HT-29 (cell line): ENCODE measurements at places on chromosomes 6 and 20. TPM values are rescaled to one million over a fixed set of nuclear protein-coding genes. Genes with fewer than 3 reads are reported as not detected.
A peak's percentile ranks its signal among the peaks of the same experiment; 100 is the strongest.

DNA sequence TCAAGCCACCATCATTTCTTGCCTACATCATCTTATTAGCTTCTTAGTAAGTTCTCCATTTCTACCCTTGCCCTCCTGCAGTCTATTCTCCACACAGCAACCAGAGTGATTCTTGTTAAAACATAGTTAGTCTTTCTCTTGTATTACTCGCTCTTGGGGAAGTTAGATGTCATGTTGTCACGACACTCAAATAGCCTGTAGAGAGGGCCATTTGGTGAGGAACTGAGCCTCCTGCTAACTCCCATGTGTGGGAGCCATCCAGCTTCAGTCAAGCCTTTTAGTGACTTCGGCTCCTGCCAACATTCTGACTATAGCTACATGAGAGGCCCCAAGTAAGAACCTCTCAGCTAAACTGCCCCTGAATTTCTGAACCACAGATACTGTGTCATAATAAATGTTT, 395.4 kb downstream of the CDC5L start:
- no peak for DNase-seq

DNA sequence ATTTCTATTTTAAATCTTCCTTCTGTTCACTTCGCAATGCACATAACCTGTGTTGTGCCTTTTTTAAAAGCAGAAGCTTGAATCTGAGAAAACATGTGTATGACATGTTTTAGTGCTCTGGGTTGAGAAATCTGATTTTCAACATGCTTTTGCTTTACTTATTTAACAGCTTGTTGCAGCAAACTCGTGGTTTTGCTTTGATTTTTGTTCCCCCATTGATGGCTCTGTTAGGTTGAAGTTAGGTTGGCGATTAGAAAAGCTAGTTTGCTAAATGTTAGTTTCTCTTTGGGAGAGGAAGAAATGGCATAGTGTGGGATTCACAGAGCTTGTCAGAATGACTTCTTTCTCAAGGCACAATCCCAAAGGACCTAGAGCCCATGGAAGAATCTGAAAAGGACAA, 170.8 kb downstream of the TMEM242 start:
- no peak for DNase-seq

DNA sequence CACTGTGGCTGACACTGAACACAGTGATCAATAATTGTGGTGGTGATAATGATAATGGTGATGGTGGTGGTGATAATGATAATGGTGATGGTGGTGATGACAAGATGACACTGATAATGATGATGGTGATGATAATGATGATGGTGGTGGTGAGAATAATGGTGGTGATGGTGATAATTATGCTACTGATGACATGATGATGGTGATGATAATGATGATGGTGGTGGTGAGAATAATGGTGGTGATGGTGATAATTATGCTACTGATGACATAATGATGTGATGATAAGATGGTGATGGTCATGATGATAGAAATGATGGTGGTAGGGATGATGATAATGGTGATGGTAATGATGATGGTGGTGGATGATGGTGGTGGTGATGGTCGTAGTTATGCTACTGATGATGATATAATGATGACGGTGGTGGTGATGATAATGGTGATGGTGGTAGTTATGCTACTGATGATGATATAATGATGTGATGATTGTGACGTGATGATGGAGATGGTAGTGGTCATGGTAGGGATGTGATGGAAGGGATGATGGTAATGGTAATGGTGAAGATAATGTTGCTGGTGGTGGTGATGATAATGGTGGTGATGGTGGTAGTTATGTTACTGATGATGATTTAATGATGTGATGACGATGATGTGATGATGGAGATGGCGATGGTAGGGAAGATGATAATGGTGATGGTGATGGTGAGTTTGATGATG, 356.5 kb upstream of the CDH4 start:
- DNase-seq: no peak

SIRPD gene
- total RNA-seq: not detected in 2 replicates

GRCh38 chr20:37343212-37343993, 2.5 kb upstream of the SRC start:
- peak; percentile 89 for DNase-seq

- no peak for DNase-seq
Measured at GRCh38 chr6:167210375-167211294, 52.9 kb upstream of the GPR31 start.

- no peak for DNase-seq
Measured at GRCh38 chr6:10555625-10556309, 34.6 kb downstream of the GCNT2 start.

GRCh38 chr6:42618105-42618504, 54.3 kb downstream of the UBR2 start:
- no peak for DNase-seq

GRCh38 chr6:35206346-35206745, 7.4 kb upstream of the SCUBE3 start:
- DNase-seq: no peak

GRCh38 chr6:111283707-111284106, 196.4 kb downstream of the SLC16A10 start:
- no peak for DNase-seq

GRCh38 chr6:91042656-91043055, 455.8 kb upstream of the MAP3K7 start:
- no peak for DNase-seq

GRCh38 chr6:146027586-146028251, 1.1 kb upstream of the GRM1 start:
- DNase-seq: no peak

DNA sequence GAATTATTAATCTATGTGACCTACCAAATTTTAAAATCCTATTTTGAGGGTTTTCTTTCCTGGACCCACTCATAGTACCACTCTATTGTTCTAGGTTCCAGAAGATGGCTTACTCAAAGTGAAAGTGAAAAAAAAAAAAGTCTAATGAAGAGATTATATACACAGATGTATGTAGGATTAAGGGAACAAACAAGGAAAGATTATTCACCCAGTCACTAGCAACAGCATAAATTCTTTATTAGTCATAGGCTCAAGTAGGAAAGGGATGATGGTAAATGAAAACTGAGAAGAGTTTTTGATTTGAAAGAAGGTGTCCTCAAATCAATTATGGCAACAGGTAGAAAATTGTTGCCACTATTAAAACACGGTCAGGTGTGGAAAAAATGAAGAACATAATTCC, 923.7 kb downstream of the TBC1D32 start:
- no peak for DNase-seq

GRCh38 chr6:29667158-29667557, 10.3 kb downstream of the MOG start:
- DNase-seq: no peak

DNA sequence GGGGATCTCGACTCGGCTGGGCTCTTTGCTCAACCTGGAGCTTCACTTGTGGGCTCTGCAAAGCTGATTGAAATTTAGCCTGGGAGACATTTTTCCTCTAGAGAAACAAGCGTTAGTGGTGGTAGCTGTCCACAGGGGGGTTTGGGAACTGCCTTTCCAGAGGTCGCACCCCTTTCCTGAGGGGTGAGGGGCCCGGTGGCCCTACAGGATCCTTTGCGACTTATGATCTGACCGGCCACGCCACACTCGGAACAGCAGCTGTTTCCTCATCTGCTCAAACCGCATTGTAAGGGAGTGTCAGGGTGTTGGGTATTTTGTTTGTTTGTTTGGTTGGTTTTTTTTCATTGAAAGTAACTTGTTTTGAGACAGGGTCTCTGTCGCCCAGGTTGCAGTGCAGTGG, 21.0 kb downstream of the PNLDC1 start:
- DNase-seq: no peak
